ENCODE measurements at places on chromosomes 4 and X. TPM values are rescaled to one million over a fixed set of nuclear protein-coding genes. Genes with fewer than 3 reads are reported as not detected.

RAB9B gene
- 0.97 TPM for total RNA-seq

ZGRF1 gene
- total RNA-seq, result 4.5 TPM

UNC5C gene
- 6.8 TPM for total RNA-seq

SLC25A4 gene
- total RNA-seq, result 6.4 TPM

PGAM4 gene
- total RNA-seq, result not detected

OTUD5 gene
- 33.3 TPM for total RNA-seq

SLC6A14 gene
- not detected for total RNA-seq

SHROOM2 gene
- total RNA-seq, result 1.3 TPM

SSX3 gene
- not detected for total RNA-seq

RNF212 gene
- 3.4 TPM for total RNA-seq

APLN gene
- 1.3 TPM for total RNA-seq

CFAP47 gene
- not detected for total RNA-seq

MAD2L1 gene
- 1.6 TPM for total RNA-seq

UGT8 gene
- 0.49 TPM for total RNA-seq

PRRG3 gene
- total RNA-seq, result 2.2 TPM

YIPF7 gene
- total RNA-seq, result not detected

CDX4 gene
- not detected for total RNA-seq

RIBC1 gene
- 0.73 TPM for total RNA-seq

HEPH gene
- total RNA-seq, result 26.4 TPM
